ENCODE measurements at places on chromosomes 6 and 20. TPM values are rescaled to one million over a fixed set of nuclear protein-coding genes. Genes with fewer than 3 reads are reported as not detected.

DNA sequence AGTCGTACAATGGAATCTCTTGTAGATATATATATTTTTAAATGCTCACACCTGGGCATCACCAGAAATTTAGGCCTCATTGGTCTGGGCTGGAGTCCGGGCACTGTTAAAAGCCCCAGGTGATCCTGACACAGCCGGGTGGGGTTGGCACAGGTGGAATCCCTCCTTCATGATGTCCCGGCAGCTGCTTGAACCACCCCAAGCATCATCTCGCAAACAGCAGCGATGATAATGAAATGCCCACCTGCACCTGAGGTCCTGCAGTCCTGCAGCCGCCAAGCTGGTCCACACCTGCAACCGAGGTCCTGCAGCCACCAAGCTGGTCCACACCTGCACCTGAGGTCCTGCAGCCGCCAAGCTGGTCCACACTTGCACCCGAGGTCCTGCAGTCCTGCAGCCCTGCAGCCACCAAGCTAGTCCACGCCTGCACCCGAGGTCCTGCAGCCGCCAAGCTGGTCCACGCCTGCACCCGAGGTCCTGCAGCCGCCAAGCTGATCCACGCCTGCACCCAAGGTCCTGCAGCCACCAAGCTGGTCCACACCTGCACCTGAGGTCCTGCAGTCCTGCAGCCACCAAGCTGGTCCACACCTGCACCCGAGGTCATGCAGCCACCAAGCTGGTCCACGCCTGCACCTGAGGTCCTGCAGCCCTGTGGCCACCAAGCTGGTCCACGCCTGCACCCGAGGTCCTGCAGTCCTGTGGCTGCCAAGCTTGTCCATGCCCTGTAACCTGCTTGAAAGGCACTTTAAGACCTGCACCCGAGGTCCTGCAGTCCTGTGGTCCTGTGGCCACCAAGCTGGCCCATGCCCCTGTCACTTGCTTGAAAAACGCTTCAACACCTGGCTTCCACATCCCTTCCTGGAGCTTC lies 261.2 kb downstream of the DLL1 start:
- DNase-seq, result no peak

GRCh38 chr20:19932170-19932667 lies 84.9 kb upstream of the NAA20 start:
- no peak for DNase-seq

- no peak for DNase-seq
Observed at GRCh38 chr6:73560853-73561407, 40.1 kb upstream of the EEF1A1 start.

DNA sequence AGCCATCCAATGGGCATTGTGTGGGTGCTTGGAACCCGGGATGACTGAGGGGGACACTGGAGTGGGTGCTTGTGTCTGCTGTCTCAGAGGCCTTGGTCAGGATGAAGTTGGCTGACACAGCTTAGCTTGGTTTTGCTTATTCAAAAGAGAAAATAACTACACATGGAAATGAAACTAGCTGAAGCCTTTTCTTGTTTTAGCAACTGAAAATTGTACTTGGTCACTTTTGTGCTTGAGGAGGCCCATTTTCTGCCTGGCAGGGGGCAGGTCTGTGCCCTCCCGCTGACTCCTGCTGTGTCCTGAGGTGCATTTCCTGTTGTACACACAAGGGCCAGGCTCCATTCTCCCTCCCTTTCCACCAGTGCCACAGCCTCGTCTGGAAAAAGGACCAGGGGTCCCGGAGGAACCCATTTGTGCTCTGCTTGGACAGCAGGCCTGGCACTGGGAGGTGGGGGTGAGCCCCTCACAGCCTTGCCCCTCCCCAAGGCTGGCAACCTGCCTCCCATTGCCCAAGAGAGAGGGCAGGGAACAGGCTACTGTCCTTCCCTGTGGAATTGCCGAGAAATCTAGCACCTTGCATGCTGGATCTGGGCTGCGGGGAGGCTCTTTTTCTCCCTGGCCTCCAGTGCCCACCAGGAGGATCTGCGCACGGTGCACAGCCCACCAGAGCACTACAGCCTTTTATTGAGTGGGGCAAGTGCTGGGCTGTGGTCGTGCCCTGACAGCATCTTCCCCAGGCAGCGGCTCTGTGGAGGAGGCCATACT lies 49.4 kb downstream of the PYGB start:
- DNase-seq, result no peak

DNA sequence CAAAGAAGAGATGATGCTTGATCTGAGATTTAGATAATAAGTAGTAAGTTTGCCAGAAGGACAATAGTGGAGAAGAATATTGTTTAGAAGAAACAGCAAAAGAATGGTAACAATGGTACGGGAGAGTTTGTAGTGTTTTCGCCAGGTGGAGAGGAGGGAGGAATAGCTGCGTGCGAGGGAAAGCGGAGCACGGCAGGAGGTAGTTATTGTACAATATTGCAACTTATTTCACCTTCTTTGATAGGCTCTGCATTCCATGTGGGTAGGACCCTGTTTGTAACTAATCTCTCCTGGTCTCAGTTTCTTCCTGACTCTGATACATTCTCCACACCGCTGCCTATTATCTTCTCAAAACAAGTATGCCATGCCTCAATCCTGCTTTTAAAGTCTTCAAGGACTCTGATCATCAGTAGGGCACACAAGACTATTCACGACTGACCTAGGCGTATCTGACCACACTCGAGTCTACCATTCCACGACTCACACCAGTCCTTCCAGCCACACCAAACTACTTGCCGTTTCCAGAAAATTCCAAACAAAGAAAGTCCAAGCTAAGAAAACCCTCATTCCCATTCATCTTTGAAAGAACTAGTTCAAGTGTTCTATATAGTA lies 1.1 kb downstream of the PPIL4 start:
- no peak for DNase-seq

The SPTLC3 gene
- 0.41 TPM for total RNA-seq

Measured in endothelial cell (in vitro differentiated cells).